Amniotic stem cell (primary cell): ENCODE measurements at places on chromosomes 16 and 17.

DNA sequence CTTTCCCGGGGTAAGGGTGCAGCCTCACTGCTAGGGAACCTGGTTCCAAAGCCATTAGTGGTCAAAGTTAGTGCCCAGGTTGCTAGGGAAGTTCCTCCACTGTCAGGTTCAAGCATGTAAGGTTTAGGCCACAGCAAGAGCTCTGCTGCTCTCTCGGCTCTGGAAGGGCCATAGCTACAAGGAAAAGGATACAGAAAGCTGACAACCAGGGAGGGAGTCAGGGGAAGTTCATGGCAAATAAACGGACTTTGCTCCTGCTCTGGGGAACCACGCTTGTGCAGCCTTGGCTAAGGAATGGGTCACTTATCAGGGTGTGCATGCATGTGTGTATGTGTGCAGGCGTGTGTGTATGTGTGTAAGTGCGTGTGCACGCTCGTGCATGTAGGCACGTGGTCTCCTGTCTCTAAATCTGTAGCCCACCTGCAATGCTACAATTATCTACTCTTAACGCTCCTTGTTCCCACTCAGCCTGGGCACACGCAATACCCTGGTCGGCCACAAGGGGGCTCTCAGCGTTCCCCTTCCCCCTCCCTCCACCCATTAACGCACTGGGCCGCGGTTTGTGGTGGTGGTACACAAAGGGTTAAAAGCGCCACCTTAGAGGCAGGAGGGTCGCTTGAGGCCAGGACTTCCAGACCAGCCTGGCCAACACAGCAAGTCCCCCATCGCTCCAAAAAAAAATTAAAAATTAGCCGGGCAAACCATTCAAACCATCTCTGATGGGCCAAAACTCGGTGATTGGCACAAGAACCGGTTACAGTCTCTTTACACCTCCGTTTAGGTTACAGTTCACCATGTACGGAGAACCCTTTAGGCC is 48.4 kb upstream of the KDM8 start:
- no peak for DNase-seq

GRCh38 chr17:68568581-68568980 is 32.6 kb downstream of the FAM20A start:
- no peak for DNase-seq

- DNase-seq = no peak
These were observed 9.6 kb downstream of the DLX3 start for GRCh38 chr17:49985310-49985990.

GRCh38 chr17:41315814-41316445 is 420 bp upstream of the KRTAP17-1 start:
- no peak for DNase-seq

GRCh38 chr16:10885246-10885645 is 8.2 kb downstream of the CIITA start:
- DNase-seq = no peak

DNA sequence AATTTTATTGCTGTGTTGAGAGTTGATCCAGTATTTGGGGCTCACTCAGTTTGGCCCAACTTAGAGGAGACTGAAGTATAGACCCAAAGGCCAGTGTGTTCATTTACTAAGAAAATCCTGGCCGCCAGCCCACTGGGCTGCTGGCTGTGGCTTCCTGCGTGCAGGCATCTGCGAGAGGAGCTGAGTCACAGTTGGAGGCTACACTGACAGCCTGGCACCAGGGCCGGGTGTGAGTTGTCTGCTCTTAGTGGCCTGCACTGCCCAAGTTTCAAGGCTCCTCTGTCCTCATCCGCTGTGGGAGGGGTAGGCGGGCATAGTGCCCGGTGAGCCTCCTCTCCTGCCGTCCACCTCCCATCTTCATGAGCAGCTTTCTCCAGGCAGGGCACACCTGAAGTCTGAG is 54.2 kb downstream of the PLD6 start:
- peak; percentile 92 for DNase-seq

DNA sequence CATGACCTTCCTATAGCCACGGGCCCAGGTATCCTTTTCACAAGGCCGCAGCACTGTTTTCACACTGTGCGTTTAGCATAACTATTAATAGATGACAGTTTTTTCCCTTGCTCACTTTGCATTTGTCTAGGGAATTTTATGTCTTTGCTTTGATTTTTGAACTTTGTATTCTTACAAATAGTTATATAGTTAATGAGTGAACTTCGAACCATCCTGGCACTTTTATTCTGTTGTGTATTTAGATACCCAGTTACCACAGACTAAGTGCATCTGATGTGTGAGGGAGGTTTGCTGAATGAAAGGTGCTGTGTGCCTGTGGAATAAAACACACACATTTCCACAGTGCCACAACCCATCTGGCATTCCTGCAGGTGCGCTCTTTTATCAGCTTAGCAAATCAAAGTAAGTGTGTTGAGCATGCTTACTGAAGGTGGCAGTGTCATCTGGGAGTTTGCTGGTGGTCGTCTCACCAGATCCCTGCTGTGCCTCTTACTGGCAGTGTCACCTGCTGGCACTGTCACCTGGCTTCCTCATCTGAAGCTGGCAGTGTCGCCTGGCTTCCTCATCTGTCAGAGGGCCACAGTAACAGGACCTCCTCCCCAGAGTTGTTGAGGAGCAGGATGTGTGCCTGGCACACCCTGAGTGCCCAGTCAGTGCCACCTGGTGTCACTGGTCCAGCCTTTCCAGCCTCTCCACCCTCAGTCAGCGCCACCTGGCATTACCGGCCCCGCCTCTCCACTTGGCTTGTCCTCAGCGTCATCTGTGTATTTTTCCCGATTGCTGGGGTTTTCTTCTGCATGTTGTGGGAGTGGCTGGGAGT is 37.6 kb downstream of the USP10 start:
- DNase-seq = no peak

- DNase-seq = no peak
These were observed 36.3 kb upstream of the CBX4 start for GRCh38 chr17:79875511-79875910.

GRCh38 chr16:55350984-55351383 is 27.0 kb downstream of the IRX6 start:
- no peak for DNase-seq
